Smooth muscle cell of bladder (primary cell): ENCODE measurements at places on chromosomes 7 and 10. TPM values are rescaled to one million over a fixed set of nuclear protein-coding genes. Genes with fewer than 3 reads are reported as not detected.

Gene TMEM130
- total RNA-seq: 0.09 and 0.14 TPM in 2 replicates

Gene SAMD9
- total RNA-seq: 7.4 and 10.2 TPM in 2 replicates

Gene PTPRZ1
- total RNA-seq: not detected in 2 replicates

Gene CCL24
- 0.28 TPM in 1 of 2 replicates, not detected in the other for total RNA-seq

Gene HYAL4
- total RNA-seq: not detected in 2 replicates

Gene SAMD9L
- 6.8 and 7.3 TPM in 2 replicates for total RNA-seq

Gene LEP
- 0.09 TPM in 1 of 2 replicates, not detected in the other for total RNA-seq

Gene FKBP14
- 32.0 and 37.2 TPM in 2 replicates for total RNA-seq

Gene HOXA7
- total RNA-seq: 1.00 and 1.6 TPM in 2 replicates

Gene CLEC5A
- not detected in 2 replicates for total RNA-seq

Gene COL17A1
- 0.43 and 0.74 TPM in 2 replicates for total RNA-seq

Gene MASTL
- 6.8 and 8.1 TPM in 2 replicates for total RNA-seq

Gene CAMK2B
- total RNA-seq: 0.09 and 0.14 TPM in 2 replicates

Gene TYW1B
- total RNA-seq: 1.3 and 5.1 TPM in 2 replicates

Gene PALD1
- under 0.01 and 0.37 TPM in 2 replicates for total RNA-seq

Gene SUPV3L1
- 32.1 and 38.5 TPM in 2 replicates for total RNA-seq
